T-helper 2 cell treated with Interferon-gamma antibody and Interleukin-4, amounts not matched to agents 5 μg/mL and 100 μg/mL, for 36 hours (primary cell): ENCODE measurements at places on chromosomes 1 and 21.

DNA sequence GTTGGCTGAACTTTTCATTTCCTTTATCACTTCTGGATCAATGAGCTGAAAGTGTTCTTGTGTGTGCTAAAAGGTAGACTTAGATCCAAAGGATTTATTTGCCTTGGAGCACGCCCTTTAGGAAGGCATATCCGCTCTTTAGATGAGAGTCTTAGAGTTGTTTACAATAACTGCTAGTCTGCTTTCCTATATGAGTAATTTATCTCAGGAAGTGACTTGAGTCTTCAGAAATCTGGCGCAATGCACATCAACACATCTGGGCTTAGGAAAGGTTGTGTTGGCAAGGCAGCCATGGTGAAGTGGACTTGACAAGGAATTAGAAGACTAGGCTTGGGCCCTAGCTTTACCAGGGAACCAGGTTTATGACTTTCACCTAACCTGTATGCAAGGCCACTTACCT, 204.1 kb upstream of the PTGFR start:
- DNase-seq, result no peak

- DNase-seq, result no peak
Measured at GRCh38 chr1:63012339-63012738, 228.4 kb downstream of the ATG4C start.

DNA sequence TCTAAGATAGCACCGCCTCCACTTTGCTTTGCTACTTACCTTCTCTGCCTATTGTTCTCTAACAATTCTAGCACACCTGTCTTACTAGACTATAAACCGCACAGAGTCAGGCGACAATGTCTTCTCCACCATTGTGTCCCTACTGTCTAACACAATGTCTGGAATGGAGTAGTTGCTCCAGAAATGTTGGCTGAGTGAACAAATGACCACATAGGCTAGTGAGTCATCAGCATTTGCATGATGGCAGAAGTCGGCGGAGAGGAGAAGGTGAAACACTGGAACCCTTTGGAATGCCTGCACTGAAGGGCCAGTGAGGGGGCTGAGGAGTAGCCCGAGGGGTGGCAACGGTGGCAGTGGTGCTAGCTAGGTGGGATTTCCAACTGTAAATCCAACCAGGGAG, 14.0 kb upstream of the PABPC4 start:
- DNase-seq, result no peak

- DNase-seq, result peak; percentile 37
Measured at GRCh38 chr1:156750191-156750672, 1.2 kb downstream of the HDGF start.

- DNase-seq, result no peak
Measured at GRCh38 chr1:74548961-74549750, 36.7 kb upstream of the LRRC53 start.

- DNase-seq, result no peak
Measured at GRCh38 chr21:29523646-29524045, 224.9 kb downstream of the BACH1 start.

DNA sequence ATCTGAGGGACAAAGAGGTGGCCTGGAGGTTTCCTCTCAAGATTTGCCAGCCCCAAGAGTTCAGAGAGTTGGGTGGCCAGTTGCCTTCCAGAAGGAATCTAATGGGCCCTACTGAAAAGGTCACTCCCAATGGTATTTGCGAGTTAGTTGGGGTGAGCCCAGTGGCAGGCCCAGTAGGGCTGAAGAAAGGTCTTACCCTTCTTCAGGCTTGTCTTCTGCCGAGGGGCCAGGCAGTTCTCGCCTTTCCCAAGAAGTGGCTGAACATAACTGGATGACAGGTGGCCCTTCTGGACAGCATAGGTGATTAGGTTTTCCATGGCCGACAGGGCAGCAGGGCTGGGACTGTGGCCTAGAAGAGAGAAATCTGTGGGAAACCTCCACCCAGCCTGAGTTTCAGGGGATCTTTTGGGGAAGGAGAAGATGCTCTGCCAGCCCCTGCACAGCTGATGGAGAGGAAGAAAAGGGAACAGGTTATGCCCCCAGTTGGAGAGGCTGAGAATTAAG, 7.2 kb downstream of the PGLYRP4 start:
- DNase-seq, result no peak

DNA sequence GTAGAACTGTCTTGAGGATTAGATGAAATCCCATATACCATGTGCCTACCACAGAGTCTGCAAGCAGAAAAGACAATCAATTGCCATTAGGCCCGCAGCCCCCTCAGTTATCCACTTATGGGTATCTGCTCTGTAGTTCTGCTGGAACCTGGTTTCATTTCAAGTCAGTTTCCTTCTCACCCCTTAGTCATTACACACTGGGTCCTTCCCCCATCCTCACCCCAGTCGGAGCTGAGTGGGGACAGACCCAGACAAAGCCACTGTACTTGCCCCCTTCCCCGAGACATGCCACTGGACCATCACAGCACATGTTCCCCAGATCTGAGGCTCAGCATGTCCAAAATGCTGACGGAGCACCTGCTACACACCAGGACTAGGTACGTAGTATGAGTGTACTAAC, 21.2 kb downstream of the PGLYRP3 start:
- DNase-seq, result no peak

DNA sequence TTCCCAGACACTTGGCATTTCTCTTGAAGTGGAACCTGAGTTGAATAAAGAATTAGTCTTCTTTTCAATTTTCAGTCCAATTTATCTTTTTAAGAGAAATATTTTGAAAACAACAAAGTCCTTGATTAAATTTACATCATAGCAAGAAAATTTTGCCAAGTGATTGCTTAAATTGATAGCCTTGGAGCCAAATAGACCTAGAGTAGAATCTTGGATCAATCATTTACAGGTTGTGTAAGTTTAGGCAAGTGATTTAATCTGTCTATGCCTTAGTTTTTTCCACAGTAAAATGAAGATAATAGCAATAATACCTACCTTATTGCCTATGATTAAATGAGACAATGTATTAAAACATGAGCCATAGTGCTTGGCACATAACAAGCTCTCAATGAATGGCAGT, 113.9 kb downstream of the LHX9 start:
- no peak for DNase-seq

- no peak for DNase-seq
Measured at GRCh38 chr1:215489771-215490565, 77.1 kb upstream of the KCTD3 start.

DNA sequence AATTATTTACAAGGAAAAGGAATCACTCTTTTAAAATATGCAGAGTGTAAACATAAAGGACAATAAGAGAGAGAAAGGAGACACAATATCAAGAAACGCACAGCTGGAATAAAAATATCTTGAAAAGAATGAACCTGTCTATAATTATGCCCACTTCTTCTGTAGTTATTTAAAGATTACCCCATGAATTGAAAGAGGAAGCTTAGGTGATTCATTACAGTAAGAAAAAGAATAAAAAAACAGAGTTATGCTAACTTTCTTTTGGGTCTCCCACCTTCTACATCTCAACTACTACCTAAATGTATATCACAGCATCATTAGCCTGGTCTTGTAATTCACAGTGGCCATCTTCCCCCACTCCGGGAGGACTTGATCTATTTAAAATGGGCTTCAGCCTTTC, 182.1 kb downstream of the MRPL39 start:
- DNase-seq, result no peak

GRCh38 chr1:45686015-45686287, 382 bp downstream of the GPBP1L1 start:
- no peak for DNase-seq

DNA sequence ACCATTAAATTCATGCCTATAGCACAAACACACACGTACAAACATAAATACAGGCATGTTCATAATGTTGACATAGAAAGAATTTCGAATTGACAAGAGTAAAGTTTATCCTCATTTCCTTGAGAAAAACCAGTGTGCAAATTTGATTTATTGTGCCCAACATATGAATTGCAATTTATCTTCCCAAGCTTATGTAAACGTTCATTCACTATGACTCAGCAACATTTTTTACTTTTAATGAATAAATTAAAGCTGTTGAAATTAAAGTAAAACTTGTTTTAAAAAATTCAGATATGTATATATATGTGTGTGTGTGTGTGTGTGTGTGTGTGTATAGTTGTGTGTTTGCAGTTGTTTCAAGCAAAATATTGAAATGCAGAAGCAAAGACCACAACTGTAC, 1067.9 kb downstream of the BRINP3 start:
- no peak for DNase-seq

DNA sequence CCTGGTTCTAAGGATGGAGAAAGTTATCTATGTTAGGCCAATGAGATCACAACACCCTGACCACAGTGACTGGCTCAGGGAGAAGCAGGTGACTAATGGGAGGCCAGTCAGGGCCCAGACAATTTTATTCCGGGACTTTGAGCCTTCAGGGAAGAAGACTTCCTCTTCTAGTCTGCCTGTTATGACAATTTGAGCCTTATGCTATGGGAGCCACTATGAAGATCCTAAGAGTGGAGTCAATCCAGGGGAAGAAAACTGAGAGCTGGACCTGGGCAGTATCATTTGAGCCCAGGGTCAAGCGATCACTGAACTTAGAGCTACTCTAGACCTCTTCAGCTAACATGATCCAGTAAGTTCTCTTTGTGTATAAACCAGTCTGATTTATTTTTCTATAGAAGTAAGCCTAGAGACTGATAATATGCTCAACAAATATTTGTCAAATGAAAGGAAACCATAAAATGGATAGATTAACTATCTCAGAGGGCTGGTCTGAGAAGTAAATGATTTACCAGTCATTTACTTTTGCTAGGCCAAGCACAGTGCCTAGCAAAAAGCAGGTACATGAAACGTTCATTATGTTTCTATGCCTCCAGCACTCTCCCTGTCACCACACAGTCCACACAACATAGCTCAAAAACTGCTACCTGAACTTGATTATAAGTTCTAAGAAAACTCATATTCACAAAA, 4.2 kb upstream of the C1orf141 start:
- no peak for DNase-seq

DNA sequence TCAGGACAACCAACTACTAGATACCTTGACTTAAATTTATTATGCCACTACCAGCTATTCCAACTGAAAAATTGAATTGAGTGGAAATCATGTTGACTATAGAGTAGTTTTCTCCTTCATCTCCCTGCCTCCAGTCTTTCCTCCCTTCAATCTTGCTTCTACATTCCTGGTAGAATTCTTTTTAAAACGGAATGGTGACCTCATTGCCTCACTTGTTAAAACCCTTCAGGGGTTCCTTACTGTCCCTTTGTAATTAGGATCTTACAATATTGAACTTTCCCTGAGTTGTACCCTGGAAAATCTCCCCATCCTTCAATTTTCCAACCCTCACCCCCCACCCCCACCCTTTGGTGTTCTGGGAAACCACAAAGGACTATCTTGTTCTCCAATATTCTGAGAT, 82.8 kb upstream of the ZNF326 start:
- DNase-seq, result no peak

- no peak for DNase-seq
Measured at GRCh38 chr1:44625348-44625747, 48.9 kb downstream of the TMEM53 start.

DNA sequence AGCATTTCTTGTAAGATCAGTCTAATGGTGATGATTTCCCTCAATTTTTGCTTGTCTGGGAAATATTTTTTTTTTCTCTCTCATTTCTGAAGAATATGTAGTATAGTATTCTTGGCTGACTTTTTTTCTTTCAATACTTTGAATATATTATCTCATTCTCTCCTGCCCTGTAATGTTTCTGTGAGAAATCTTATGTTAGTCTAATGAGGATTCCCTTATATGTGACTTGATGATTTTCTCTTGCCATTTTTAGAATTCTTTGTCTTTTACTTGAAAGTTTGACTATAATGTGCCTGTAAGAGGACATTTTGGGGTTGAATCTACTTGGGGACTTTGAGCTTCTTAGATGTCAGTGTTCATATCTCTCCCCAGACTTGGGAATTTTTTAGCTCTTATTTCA, 40.0 kb upstream of the PCBP3 start:
- DNase-seq, result no peak

DNA sequence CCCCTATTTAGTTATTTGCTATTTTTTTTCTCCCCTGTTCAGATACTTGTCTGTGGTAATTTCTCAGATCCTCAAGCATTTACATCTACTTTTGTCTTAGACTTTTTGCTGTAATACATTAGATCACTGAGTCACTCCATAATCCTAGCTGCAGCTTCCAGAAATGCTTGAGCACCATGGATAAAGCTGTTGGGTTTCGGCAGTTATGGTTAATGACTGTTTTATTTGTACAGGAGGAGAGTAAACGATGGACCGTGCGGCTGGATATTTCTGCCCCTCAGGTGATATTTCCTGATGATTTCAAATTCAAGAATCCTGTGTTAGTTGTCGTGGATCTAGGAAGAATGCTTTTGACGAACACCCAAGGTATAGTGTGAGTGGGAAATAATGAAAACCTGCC, 42.9 kb downstream of the VPS13D start:
- no peak for DNase-seq

DNA sequence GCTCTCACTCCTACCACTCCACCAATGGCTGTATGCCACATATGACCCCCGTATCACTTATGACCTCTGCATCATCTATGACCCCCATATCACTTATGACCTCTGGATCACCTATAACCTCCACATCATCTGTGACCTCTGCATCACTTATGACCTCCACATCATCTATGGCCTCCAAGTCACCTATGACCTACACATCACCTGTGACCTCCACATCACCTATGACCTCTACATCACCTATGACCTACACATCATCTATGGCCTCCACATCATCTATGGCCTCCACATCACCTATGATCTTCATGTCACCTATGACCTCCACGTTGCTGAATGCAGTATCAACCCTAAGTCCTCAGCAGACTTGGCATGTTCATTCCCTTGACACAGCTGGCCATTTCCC, 271.2 kb downstream of the MATN1 start:
- DNase-seq, result no peak

- no peak for DNase-seq
Measured at GRCh38 chr1:170309389-170310013, 163.7 kb downstream of the NTMT2 start.

- no peak for DNase-seq
Measured at GRCh38 chr1:170676628-170677027, 12.7 kb downstream of the PRRX1 start.

DNA sequence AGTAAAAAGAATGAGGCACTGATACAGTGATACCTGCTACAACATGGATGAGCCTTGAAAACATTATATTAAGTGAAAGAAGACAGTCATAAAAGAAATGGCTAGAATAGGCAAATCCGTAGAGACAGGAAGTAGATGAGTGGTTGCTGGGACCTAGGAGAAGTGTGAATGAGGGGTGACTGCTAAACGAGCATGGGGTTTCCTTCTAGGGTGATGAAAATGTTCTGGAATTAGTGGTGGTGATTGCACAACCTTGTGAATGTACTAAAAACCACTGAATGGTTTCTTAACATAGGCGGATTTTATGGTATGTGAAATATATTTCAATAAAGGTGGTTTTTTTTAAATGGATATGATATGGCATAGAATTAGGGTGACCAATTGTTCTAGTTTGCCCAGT, 12.6 kb upstream of the SERINC2 start:
- no peak for DNase-seq
